ENCODE measurements at places on chromosomes 11 and 22.
A peak's percentile ranks its signal among the peaks of the same experiment; 100 is the strongest.

DNA sequence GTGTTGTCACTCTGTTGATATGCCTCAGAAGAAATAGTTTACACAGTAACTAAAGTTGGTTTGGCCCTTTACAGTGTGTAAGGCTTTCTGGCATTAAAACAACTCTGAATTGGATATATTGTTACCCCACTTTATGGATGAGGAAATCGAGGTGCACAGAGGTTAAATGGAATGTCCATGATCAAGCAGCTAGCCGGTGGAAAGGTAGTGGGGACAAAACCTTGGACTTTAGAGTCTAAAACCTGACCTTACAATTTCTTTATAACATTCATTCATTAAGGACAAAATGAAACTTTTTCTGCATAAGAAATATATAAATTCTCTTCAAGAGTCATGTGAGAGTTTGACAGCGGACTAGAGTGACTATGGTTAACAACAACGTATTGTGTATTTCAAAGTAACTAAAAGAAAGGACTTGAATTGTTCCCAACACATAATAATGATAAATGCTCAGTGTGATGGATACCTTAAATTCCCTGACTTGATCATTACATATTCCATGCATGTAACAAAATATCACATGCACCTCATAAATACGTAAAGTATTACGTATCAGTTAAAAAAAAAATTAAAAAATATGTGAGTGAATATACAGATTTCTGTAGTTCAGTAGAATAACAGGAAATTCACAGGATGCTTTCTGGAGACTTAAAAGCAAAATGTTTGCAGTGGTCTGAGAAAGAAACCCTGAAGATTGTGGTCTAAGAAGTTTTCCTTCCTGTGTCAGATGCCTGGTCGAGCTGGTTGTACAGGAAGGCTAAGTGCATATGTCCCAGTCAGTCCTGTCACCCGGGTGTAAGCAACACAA lies 51.0 kb downstream of the TEAD1 start:
- DNase-seq = no peak

GRCh38 chr11:77170107-77170506 lies 42.1 kb downstream of the MYO7A start:
- DNase-seq = no peak

DNA sequence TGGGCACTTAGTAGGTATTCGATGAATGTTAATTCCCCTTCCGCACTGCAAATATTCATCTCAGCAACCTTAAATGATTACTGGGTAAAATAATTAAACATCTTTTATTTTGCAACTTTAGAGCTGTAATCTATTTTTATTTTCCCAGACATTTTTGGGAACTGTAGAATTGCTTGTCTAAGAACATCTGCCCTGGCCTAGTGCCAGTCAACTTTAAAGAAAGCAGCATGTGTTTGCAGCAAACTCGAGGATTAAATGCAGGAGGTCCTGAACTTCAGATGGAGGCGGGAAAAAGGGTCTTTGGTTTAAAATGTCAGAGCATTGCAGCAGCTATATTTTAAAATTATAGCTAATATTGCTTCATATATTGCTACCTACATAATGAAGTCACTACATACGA lies 190.0 kb downstream of the PGR start:
- DNase-seq = peak; percentile 90

GRCh38 chr11:19679952-19680828 lies 32.4 kb upstream of the NAV2 start:
- DNase-seq = peak; percentile 71

DNA sequence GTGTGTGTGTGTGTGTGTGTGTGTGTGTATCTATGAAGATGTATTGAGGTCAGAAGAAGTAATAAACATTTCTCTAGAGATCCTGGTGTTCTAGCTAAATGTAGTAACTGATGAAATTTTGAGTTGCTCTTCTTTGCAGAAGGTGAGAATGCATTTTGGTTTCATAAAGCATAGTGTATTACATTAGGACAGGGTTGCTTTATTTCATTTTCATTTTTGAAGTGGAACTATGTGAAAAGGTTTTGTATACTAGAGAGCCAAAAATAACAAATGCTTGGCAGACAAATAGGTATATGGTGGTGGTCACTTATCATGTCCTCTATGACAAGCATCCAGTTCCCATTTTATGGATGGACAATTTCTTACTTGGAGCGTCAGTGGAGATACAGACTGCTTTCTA lies 99.0 kb downstream of the CASP12 start:
- no peak for DNase-seq

- peak; percentile 95 for DNase-seq
These were observed 73.3 kb upstream of the ZBED5 start for GRCh38 chr11:10930972-10931760.

- DNase-seq = no peak
These were observed 25.9 kb upstream of the MMP13 start for GRCh38 chr11:102981324-102981910.

DNA sequence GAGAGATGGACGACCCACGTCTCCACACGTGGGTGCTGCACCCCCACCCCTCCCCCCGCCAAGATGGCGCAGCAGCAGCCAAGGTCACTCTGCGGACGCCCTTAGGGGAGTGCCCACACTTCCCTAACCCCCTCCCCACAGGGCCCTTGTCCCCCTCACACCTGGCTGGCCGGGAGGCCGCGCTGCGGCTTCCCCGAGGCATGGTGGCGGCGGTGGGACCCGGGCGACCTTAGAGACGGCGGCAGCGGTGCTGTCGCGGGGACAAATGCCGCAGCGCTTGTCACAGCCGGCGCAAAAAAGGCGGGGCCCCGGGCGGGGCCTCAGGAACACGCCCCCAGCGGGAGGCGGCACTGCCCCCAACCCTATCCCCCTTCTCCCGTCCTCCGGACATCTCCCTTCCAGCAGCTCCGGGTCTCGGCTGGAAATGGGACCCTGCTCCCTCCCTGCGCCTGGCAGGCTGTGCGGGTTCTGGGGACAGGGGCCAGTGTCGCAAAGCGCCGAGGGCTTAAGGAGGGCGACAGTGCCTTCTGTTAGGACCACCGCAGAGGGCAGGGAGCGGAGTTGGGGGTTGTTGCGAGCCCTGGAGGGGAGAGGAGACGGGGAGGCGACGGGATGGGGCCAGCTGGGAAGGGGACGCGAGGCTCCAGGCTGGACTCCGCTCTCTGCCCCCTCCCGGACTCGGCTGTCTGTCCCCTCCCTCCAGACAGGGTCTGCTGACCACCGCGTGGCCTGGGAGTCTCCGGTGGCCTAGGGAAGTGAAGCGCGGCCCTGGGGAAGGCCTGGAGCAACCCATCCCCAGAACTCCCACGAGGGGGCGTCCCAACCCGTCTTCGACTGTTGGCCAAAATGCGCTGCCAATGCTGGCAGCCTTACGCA lies at the start of gene CHCHD10:
TSS of gene CHCHD10 (minus strand) at position 300 of the 876 bp plus-strand sequence. CDS start at position 202, 98 bp downstream.
- peak; percentile 90 for DNase-seq

GRCh38 chr11:46127150-46127638 lies 5.9 kb upstream of the PHF21A start:
- no peak for DNase-seq
